ENCODE measurements at places on chromosomes 16 and 17. TPM values are rescaled to one million over a fixed set of nuclear protein-coding genes. Genes with fewer than 3 reads are reported as not detected.

- peak; percentile 99 for DNase-seq
Measured at GRCh38 chr16:11309895-11310633, 28.9 kb upstream of the PRM1 start.

DNA sequence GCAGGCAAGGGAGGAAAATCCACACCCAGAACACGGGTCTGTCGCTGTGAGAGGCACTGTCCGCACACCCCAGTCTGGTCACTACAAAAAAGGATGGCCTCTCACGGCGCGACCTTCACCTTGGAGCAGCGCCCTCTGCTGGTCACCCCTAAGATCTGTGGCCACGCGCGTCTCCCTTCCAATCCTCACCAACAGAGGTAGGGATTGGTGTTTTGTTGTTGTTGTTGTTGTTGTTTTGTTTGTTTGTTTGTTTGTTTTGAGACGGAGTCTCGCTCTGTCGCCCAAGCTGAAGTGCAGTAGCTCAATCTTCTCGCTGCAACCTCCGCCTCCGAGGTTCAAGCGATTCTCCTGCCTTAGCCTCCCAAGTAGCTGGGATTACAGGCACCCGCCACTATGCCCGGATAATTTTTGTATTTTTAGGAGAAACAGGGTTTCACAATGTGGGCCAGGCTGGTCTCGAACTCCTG is 15.0 kb upstream of the C17orf58 start:
- DNase-seq: peak; percentile 77

DNA sequence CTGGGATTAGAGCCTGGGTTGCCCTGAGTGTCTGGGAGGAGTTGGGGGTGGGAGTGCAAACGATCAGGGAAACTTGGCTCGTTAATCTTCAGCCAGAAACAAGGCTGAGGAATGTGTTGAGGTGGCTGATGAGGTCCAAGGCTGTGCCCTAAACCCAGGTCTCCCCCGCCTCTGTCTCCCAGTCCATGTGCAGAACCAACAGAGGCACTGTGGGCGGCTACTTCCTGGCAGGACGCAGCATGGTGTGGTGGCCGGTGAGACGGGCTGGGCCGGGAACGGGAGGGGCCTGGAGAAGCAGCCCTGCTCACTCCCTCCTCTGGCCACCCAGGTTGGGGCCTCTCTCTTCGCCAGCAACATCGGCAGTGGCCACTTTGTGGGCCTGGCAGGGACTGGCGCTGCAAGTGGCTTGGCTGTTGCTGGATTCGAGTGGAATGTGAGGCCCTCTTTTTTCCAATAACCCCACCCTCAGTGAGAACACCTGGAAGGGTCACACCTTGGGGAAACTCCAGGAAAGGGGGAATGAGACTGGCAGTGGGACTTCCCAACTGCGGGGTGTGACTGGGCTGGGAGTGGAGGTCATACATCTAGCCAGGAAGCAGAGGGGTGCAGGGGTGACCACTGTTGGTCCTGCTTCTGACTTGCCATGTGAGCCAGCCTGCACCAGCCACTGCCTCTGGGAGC is 1.7 kb downstream of the SLC5A2 start:
- DNase-seq: no peak

- peak; percentile 52 for DNase-seq
Measured at GRCh38 chr17:81511804-81512561, 616 bp downstream of the ACTG1 start.

GRCh38 chr17:17440010-17440843 is 36.6 kb upstream of the MED9 start:
- DNase-seq: peak; percentile 75

GRCh38 chr17:83018658-83019193 is 60.7 kb upstream of the METRNL start:
- no peak for DNase-seq

DNA sequence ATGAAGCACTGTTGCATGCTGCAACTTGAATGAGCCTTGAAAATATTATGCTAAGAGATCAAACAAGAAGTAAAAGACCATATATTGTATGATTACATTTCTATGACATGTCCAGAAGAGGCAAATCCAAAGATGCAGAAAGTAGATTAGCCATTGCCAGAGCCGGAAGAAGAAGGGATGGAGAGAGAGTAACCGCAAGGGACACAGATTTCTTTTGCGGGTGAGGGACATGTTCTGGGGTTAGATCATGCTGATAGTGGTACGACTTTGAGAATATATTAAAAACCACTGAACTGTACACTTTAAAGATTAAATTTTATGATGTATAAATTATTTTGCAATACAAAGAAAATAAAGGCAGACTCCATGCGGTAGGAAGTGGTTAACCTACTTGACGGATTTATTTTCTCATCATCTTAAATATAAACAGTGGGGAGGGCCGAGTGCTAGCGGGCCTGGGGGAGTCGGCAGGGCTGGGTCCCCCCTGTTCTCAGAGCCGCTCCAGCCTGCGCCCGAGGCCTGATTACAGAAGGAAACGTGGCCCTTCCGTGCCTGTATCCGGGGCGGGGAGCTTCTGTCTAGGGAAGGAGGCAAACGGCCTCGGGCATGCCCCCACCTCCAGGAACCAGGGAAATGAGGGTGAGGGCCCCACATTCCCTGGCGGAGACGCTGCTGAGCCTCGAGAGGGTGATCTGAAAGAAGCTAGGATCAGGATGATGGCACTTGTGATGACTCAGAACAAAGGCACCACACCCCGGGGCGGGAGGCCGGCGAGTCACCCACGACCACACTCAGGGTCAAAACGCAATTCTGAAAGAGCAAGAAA is 48.0 kb downstream of the SHCBP1 start:
- no peak for DNase-seq

- DNase-seq: no peak
Measured at GRCh38 chr17:17665255-17665654, 16.0 kb upstream of the RAI1 start.

DNA sequence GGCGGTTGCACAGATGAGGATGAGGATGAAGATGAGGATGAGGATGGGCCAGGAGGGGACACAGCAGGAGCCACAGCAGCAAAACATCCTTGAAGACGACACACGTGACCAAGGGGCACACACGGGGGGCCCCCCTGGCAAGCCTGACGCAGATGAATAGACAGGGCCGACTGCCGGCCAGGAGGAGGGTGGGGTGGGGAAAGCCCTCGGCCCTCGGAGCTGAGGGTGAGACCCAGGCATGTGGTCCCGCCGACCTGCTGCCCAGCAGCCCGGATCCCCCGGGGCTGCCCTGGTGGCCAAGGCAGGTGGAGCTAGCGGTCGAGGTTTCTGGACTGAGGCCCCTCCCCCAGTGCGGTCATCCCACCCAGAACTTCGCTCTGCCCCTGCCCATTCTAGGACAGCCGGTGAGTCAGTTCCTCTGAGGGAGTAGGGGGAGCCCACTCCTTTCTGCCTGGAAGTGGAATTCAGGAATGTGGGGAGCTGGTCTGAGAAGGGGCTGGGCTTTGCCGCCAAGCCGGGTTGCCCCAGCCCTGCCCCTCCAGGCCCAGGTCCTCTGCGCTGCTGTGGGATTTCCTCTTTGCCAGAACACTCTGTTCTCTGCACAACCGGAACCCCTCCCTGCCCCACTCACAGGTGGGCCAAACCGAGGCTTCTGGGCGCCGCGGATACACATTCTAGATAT is 9.9 kb downstream of the CYGB start:
- DNase-seq: peak; percentile 92

- DNase-seq: no peak
Measured at GRCh38 chr16:17965133-17965900, 371.2 kb downstream of the NPIPA8 start.

- no peak for DNase-seq
Measured at GRCh38 chr17:9226794-9227135, 205.5 kb downstream of the NTN1 start.

GRCh38 chr17:27158382-27158781 is 135.5 kb upstream of the WSB1 start:
- DNase-seq: no peak

DNA sequence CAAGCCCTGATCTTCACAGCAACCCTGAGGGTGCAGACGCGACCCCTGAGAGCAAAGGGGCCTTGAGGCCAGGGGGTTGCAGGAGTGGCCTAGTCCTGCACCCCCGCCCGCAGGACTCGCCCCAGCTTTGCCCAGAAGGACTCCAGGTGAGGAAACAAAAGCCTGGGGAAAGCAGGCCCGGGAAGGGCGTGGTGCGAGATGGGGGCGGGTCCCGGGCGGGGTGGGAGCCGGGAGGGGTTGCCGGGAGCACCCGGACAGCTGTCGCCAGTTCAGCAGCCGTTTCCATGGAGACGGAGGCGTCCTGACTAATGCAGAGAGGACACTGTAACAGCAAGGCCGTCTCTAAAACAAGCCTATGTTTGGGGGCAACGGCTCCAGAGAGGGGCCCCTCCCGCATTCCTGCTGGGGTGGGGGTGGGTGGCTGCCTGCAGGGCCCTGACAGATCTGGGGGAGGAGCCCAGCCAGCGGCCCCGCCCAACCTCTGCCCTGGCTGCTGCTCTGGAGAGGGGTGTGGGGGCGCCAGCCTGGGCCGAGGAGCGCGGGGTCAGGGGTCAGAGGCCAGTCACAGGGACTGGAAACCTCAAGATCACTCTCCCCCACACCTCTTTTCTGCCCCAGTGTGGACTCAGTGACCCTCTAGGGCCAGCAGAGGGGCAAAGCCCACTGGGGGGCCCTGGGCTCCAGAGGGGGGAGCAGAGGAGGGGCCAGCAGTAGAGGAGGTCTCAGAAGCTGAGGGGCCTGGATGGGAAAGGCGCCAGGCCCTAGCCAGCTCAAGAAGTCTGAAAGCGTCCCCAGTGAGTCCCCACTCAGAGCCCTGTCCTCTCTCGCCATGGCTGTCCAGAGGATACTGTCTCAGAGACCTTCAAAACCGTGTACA is 3.1 kb upstream of the TPPP3 start:
- DNase-seq: no peak

- DNase-seq: no peak
Measured at GRCh38 chr17:60464343-60464742, 42.1 kb downstream of the CHCT1 start.

GRCh38 chr16:87603684-87604633 is 1.7 kb downstream of the JPH3 start:
- no peak for DNase-seq

The PITPNM3 gene
- total RNA-seq: 1.2 TPM

The MPP3 gene
- not detected for total RNA-seq

The ASB16 gene
- 0.30 TPM for total RNA-seq

The C16orf96 gene
- 0.27 TPM for total RNA-seq

The FDXR gene
- total RNA-seq: 18.1 TPM

The SLC16A13 gene
- 22.5 TPM for total RNA-seq

The HOXB7 gene
- 17.0 TPM for total RNA-seq

The CA5A gene
- not detected for total RNA-seq

The ABCC11 gene
- total RNA-seq: not detected

Data from OCI-LY7 (cell line).